AG04450 (cell line): ENCODE measurements at places on chromosomes 6 and 20.

DNA sequence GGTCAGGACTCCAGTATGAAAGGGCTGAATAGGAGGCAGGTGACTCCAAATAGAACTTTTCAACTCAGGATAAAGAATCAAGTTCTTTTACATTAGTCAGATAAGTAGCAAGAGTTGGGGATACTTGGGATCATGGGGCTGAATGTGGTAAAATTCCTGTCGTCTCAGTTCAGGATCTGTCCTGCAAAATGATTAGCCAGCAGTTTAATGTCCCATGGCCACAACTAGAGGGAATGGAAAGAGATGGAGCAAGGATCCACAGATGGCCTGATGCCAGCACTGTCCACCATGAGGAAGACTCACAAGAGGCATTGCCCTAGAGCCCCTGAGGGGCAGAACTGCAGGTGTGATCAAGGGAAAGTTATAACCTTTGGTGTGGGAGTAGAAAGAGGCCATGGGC, 2.1 kb downstream of the DEFB121 start:
- DNase-seq, result no peak

- DNase-seq, result no peak
Measured at GRCh38 chr20:46307999-46308257, 370 bp downstream of the CDH22 start.

DNA sequence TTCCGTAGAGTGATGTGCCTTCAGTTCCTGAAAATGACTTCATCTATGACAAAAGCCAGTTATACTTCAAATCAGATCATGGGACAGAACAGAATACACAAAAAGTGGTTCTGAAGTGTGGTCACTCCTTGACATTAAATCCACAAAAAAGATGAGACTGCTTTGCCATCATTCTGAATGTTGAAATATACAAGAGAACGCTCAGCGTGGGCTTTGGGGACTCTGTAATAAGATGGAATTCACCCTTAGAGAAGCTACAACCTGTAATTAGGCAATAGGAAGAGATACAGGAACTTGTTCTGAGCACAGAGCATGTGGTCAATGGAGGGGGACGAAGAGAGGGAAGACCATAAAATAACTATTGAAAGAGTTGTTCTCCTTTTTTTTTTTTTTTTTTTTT, 184.3 kb downstream of the CARMIL1 start:
- no peak for DNase-seq

GRCh38 chr6:31299511-31299910, 27.6 kb upstream of the HLA-C start:
- DNase-seq, result no peak

DNA sequence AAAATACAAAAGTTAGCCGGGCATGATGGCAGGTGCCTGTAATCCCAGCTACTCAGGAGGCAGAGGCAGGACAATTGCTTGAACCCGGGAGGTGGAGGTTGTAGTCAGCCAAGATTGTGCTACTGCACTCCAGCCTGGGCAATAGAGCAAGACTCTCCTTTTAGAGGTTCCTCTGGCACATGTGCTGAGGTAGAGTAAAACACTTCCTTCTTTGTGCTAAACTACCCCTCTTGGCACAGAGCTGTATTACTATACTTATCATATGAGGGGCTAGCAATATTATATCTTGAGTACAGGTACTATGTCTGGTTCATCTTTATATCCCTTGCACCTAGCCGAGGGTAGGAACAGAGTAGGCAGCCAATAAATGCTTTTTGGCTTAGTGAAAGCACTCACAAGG, 40.2 kb upstream of the SAMHD1 start:
- DNase-seq, result no peak

DNA sequence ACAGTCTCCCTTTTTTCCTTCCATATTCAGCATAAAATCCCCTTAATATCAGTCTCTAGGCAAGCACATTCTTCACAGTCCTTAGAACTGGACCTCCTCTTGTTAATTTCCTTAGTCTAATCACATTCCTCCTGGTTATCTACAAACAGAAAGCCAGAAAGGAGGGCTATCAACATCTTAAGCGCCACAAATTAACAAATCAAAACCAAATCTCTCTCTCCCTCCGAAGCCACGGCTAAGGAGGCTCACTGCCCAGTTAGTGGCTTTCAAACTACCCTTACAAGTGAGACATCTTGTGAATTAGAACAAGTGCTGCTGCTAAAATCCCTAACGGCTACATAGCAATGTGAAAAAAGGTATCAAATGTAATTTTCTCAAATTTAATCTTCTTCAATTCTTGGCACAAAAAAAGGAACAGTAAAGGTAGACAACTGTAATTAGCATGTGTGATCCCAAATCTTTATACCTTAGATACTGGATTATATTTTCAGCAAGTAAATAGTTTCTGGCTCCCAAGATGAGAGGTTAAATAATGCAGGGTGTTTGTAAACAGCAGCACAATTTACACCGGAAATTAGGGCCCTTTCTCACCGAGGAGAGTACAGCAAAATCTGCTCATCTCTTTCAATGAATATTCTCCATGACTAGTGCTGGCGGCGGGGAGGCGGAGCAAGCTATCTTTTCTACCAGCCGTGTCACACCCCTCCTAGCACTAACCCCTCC, 1.4 kb upstream of the TRIM39 start:
- DNase-seq, result no peak

DNA sequence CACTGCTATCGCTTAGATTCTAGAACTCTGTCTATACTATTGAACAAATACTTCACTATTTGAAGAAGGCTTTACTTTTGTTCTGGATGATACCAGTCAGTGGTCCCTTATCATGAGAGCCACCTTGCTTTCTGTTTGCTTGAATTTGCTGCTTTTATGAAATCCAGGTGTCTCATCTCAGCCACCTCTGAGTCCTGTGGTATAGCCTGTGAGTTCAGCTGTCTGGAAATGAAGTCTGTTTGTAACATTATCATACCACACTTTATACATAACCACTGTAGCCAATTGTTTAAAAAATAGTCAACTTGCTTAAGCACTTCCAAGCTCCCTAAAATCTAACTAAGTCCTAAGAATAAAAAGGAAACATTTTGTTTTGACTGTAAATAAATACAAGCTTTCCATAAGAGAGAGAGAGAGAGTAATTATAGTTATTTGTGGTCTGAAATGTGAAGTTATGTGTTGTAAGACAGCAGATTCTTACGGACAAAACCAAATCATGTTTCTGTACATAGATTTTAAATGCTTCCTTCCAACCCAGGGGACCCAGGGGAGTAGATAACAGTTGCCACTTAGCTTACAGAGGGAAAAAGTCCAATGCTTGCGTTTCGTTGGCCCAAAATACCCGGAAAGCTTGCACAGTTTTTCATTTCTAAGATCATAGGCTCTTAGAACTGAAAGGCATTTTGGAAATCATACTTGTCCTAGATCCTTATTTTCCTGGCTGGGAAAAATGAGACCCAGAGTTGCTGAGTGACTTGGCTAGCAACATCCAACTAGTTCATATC, 1107.8 kb upstream of the FLRT3 start:
- DNase-seq, result no peak

- no peak for DNase-seq
Measured at GRCh38 chr20:58875541-58876134, 23.1 kb downstream of the GNAS start.

- DNase-seq, result no peak
Measured at GRCh38 chr6:90610751-90611542, 24.1 kb upstream of the MAP3K7 start.

- no peak for DNase-seq
Measured at GRCh38 chr6:3722785-3723184, 28.7 kb downstream of the PXDC1 start.

DNA sequence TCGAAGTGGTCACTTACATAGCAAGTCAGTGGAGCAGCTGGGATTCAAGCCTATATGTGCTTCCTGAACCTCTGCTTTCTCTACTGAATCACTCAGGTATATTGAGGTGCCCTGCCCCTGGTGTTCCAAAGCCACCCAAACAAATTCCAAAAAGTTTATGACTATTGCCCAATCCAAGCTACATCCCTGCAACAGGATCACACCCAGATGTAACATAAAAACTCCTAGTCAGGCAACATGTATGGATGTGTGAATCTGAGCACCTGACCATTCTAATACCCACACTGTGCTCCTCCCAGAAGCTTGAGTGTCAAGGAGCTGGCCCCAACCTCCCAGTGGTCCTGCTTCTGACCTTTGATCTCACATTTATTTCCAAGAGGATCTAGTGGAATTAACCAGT, 39.5 kb upstream of the SIRPA start:
- no peak for DNase-seq

DNA sequence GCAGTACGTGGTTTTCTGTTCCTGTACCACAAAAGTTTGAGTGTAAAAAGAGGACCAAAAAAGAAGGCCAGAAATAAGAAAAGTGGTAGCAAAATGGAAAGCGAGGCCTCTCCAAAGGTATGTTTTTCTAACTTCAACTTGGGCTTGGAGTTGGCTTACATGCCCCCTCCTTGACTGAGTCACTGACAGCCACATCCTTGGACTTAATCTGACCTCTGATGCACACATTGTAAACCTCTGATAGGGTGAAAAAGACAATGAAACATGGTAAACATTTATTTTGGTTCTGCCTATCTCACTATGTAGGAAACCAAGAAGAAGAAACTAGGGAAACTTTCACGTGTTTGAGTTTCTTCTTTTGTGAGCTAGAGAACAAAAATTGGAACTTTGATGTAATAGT, 503.2 kb upstream of the ID4 start:
- DNase-seq, result no peak
